ENCODE measurements at places on chromosomes 13 and 19.

GRCh38 chr13:27036236-27036981 is 135.2 kb downstream of the USP12 start:
- DNase-seq, result no peak

DNA sequence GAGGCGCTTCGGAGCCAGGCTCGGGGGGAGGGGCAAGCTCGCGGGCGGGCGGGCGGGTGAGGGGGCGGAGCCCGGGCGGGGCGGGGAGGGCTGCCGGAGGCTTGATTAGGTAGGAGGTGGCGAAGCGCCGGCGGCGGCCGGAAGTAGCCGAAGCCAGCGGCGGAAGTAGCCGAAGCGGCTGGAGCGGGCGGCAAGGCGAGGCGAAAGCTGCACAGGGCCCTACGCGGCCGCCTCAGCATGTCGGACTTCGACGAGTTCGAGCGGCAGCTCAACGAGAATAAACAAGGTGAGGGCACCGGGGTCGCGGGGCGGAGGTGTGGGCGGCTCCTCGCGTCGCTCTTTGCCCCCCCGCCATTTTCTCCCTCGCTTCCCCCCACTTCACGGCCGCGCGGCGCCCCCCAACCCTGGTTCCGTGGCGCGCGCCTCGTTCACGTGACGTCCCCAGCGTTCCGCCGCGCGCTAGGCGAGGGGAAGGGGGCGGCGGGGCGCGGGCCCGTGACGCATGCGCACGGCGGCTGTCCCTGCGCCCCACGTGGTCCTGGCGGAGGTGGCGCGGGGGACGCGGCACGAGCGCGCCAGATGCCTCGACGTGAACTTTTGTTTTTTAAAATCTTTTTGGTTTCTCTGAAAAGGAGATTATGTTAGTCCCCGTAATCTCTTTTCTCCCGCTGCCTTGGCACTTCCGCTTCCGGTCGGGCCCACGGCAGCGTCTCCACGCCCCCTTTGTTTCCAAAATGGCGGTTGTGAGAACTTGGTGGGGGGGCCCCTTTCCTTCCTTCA is at the start of gene U2AF2:
Gene U2AF2, plus strand, starts transcription at position 168 of the 780 bp plus-strand sequence. Its CDS starts 70 bp downstream, at position 238.
- peak; percentile 93 for DNase-seq

DNA sequence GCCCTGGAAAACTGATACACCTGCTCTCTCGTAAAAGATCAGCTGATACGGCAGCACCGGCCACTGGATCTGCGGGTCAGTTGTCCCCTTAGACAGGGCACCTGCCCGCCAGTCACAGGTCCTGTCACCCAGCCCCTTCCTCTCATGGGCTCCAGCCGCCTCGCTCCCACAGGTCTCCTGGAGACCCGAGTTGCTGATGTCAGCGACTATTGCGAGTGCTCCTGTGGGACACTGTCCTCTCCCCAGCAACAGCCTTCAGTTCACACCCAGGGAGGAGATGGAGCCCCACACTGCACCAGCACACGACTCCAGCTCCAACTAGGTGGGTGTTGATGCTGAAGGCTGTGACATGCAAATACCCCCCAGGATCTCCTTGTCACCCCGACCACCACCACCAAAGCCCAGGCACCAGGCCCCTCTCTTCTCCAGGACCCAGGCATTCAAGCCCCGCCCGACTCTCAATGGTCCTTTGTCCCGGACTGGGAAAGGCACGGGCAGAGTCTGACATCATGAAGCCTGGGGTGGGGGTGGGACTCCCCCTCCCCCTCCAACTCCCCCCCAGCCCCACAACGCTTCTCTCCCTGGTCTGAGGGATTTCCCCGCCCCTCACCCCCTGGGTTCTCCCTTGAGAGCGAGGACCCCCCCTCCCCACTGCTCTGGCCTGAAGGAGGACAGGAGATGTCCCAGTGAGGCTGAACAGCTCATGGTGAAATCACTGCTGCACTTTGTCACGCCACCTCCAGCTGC is 1.4 kb upstream of the MAG start:
- DNase-seq, result no peak

- DNase-seq, result peak; percentile 77
Observed at GRCh38 chr19:50778906-50779430, 8.7 kb downstream of the GPR32 start.

DNA sequence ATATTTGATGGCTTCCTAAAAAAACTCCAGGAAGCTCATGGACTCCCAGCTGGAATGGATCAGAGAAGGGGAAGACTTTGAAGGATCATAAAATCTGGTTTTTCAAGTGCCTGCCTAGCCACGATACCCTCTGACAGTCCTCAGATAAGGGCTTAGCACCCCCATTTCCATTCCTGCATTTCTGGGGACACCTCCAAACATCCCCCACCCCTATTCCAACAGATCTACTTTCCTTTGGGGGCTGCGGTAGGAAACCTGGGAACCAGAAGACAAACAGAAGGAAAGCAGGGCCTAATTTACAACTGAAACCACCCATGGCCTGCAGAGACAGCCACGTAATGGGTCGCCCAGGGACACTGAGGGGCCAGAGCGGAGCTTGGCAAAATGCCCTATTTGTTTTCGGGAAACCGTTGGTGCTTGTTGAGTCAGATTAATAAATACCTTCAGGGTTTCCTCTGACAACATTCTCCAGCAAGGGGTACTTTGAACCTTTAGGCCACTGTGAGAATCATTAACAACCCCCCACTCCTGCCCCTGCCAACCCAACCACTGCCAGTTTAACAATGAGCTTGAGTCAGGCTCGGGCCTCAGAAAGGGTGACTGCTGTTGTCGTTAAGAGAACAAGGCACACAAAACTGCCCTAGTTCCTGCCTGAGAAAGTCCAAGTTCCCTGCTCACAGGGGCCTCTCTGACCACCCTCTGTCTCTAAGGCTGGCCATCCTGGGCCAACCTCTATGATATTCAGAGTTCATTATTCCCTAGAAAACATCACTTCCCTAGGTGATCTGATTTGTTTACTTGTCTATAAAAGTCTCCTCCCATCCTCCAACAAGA is 23.5 kb downstream of the RHPN2 start:
- DNase-seq, result no peak

GRCh38 chr19:31513841-31514240 is 164.6 kb upstream of the TSHZ3 start:
- no peak for DNase-seq

- DNase-seq, result no peak
Observed at GRCh38 chr19:58296104-58296503, 9.1 kb upstream of the ERVK3-1 start.

DNA sequence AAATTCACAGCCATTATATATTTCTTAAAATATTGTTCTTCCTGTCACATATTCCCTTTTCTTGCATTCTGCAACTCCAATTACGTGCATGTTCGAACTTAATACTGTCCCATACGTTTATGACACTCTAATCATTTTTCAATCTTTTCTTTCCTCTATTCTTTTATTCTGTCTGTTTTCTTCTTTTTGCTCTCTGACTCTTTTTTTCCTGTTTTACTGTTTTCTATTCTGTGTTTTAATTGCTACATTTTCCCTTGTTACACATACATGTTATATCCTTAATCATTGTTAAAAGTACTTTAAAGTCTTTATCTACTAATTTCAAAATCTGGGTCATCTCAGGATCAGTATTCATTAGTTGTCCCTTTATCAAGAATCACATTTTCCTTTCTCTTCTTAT is 1149.1 kb upstream of the PCDH20 start:
- no peak for DNase-seq

GRCh38 chr13:36683701-36684100 is 9.9 kb downstream of the SERTM1 start:
- no peak for DNase-seq

- no peak for DNase-seq
Observed at GRCh38 chr13:73335210-73335609, 276.4 kb downstream of the KLF5 start.

DNA sequence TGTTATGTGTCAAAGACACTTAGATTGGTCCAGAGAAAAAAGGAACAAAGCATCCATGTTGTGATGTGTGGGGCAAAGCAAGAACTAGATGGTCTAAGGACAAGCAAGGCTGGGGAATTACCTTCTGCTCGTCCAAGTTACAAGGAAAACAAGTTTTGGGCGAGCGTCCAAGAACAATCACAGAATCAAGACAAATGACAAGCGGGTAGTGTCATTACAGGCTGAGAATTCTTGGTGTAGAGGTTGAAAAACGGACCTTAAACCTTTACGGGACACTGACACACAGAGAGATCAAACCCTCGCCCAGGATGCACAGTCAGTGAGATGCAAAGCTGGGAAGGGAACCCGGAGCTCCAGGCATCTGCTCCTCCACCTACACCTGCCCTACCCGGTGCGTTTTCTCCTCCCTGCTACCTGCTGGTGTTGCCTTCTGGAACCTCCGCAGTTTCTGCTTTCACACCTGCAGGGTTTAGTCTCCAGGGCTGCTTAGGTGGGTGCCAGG is 515 bp upstream of the ZNF324B start:
- no peak for DNase-seq

DNA sequence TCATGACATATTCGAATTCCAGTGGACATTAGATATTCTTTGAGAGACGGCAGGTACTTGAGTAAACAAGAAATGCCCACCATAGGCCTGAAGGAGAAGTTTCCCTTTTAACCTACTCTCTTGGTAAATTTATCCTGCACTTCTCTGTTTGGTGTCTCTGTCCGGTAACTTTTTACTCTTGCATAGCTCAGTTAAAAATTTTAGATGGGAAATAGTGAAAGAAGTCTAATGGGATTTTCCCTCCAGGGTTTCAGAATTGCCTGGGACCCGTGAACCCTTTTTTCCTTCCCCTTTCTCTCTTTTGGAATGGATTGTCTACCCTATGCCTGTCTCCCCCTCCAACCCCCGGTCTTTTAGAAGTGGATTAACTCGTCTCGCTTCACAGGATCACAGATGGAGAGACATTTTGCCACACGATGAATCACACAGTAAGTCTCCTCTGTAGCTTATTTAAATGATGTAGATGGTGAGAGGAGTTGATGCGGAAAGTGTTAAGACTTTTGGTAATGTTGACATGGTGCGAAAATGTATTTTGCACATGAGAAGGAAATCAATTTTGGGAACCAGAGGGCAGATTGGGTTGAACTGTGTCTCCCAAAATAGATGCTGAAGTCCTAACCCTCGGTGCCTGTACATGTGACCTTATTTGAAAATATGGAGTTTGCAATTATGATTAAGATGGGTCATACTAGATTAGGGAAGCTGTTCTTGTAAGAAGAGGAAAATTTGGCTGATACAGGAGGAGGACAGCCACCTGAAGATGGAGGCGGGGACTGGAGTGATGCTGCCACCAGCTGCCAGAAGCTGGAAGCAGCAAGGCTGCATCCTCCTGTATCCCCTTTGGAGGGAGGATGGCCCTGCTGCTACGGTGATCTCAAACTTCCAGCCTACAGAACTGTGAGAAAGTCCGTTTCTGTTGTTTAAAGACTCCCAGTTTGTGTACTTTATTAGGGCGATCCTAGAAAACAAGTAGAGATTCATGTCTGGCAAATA is 711 bp upstream of the MIPEP start:
- peak; percentile 8 for DNase-seq

GRCh38 chr13:53946500-53946899 is 917.9 kb downstream of the OLFM4 start:
- DNase-seq, result no peak

GRCh38 chr19:3057275-3057714 is 5.0 kb downstream of the TLE5 start:
- DNase-seq, result no peak

DNA sequence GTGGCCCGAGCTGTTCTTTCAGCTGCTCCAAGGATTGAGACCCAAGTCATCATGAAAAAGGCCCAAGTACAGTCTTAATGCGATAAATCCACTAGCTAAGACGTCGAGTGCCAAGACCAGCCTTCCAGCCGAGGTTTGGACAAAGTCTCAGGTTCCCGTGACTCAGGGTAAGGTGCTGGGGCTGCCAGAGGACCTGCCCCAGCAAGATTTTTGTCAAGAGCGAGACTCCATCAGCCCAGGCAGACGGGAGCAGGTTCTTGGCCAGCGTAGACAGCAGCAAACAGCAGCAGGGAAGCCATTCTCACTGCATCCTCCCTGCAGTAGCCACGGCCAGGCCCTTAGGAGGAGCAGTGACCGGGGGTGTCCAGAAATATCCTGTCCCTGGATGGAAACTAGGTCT is 3.4 kb downstream of the FEM1A start:
- no peak for DNase-seq

DNA sequence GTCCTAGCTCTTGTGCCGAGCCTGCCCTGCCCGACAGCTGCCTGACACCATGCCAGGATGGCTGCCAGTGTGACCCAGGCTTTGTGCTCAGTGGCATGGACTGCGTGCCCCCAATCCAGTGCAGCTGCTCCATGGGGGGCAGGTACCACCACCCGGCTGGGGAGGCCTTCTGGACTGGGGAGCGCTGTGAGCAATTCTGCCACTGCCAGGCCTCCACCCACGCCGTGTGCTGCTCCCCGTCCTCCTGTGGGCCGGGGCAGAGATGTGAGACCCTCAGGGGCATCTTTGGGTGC is 9.4 kb upstream of the FXYD3 start:
- DNase-seq, result no peak

DNA sequence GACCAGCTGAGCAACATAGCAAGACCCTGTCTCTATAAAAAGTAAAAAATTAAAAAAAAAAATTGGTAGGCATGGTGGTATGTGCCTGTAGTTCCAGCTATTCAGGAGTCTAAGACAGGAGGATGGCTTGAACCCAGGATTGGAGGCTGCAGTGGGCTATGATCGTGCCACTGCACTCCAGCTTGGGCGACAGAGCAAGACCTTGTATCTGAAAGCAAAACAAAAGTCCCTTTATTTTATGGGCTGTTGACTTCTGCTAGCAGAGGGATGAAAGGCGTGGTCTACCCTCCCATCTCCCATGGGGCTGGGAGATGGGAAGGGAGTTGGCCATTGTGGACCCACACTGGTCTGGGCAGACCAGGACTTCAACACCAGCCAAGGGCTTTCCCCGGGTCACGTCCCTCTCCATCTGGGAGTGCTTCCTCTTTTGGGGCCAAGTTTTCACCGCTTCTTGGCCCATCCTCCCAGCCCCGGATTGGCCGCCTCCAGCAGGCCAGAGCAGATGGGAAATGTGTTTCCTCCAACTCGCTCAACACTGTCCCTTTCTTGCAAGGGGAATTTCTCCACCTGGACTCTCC is 2.2 kb upstream of the TNFSF9 start:
- DNase-seq, result peak; percentile 53

GRCh38 chr13:30034458-30034795 is 184.0 kb upstream of the UBL3 start:
- DNase-seq, result no peak

- DNase-seq, result peak; percentile 72
Observed at GRCh38 chr13:49214917-49215376, 5.2 kb upstream of the MLNR start.

- no peak for DNase-seq
Observed at GRCh38 chr13:46586751-46587514, 34.0 kb downstream of the LRCH1 start.

Measured in GM23338 (cell line).